ENCODE measurements at places on chromosomes 11 and 22.

DNA sequence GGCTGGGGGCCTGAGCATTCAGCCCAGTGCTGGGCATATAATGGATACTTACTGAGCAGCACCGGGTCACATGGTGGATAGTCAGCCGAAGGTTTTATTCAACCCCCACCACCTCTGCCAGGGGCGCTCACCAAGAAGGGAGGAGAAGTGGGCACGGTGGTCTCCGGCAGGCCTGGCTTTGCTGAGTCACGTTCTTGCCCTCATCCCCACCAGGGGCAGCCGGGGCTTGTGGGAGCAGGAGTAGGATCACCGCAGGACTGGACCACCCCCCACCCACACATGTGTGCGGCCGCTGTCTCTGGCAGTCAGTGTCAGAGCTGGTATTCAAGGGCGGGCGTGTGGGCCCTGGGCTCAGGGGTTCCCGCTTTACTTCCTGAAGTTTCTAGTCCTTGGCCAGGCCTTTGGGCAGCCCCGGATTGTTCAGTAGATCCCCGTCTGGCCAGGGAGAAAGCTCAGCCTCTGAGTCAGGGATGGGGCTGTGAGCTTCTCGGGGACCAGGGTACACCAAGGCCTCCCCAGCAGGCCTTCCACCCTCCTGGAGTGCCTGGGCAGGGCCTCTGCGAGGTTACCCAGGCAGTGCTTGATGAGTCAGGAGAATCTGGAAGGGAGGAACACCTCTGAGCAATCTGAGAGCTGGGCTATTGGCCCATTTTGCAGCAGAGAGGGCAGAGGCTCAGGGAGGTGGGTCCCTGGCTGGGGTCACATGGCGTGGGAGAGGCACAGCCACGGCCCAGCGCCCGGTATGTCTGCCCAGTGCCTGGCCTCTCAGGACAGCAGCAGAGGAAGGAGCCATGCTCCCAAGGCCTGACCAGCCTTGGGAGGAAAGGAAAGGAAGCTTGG, 60.6 kb downstream of the RTL6 start:
- no peak for DNase-seq

- no peak for DNase-seq
Measured at GRCh38 chr22:29636751-29637150, 33.3 kb downstream of the NF2 start.

- no peak for DNase-seq
Measured at GRCh38 chr11:32883421-32883820, 9.2 kb upstream of the QSER1 start.

DNA sequence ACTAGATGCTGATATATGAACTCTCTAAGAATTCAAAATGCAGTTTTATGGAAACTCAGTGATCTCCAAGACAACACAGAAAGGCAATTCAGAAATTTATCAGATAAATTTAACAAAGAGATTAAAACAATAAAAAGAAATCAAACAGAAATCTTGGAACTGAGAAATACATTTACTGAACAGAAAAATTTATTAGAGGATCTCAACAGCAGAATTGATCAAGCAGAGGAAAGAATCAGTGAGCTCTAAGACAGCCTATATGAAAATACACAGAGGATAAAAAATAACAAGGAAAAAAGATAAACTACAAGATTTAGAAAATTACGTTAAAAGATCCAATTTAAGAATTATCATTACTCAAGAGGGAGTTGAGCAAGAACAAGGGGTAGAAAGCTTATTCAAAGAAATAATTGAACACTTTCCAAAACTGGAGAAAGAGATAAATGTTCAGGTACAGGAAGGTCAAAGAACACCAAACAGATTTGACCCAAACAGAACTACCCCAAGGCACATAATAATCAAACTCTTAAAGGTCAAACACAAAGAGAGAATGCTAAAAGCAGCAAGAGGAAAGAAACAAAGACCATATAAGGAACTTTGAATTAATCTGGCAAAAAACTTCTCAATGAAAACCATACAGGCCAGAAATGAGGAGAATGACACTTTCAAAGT, 103.1 kb downstream of the APIP start:
- no peak for DNase-seq

DNA sequence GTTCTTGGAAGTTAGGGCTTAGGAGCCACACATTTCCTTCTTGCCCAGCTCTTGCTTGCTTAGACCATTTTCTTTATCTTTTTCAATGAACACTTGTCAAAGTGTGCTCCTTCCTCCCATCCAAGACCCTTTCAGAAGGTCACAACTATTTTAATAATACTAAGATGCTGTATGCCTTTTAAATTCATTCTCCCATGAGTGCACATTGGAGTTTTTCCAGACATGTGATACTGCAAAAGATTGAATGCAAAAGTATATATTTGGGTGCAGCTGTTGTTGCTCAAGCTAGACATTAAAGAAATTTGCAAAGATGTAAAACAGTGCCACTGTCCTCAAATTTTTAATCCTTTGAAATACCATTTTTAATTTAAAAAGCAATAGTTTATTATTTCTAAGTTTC, 69.3 kb upstream of the TNRC6B start:
- DNase-seq: no peak

DNA sequence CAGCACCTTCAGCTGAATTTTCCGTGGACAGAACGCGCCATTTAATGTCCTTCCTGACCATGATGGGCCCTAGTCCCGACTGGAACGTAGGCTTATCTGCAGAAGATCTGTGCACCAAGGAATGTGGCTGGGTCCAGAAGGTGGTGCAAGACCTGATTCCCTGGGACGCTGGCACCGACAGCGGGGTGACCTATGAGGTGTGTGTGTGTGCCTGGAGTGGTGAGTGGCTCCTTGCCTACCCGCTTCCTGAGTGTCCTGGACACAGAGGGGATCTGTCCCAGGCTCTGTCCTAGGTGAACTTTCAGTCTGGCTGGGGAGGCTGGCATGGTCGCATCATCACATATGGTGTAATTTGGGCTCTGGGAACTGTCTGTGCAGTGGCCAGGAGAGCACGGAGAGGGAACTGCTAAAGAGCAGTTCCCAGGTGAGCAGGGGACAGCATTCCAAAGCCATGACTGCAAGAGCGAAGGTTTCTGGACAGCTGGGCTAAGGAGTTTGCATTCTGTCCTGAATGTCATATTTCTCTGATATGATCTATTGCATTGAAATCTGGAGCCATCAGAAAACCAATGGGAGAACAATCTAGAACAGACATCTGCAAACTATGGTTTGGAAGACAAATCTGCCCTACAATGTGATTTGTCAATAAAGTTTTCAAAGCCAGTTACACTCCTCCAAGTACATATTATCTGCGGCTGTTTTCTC, 104.3 kb downstream of the RRAS2 start:
- DNase-seq: no peak

DNA sequence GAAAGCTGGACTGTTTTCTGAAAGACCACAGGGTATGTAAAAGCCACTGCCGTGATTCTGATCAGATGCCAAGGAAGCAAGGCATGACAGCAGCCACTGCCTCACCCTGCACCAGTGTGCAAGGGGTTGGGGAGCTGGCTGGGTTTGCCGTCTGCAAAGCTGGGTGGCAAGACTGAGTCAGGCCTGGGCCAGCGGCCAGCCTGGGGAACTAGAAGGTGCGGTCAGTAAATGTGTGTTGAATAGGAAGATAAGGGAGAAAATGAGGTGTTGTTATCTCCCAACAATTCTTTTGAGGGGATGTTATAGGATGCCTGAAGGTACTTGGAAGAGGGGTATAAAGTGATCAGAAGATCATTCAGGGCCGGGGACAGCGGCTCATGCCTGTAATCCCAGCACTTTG, 8.0 kb downstream of the VSTM5 start:
- DNase-seq: no peak

DNA sequence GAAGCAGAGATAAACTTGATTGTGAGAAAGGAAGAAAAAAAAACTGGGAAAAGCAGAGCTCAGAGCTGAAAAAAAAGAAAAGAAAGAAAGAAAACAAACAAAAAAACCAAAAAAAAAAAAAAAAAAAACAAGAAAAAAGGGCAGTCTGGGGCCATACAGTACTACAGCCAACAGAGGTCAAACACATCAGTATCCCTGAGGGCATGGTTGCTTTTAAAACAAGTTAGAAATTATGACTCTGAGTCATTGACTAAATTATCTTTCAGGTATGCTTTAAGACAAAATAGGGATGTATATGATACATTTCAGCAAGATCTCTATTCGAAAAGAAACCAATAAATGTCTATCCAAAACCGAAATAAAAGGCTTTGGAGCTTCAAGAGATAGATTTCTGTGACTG, 37.1 kb upstream of the TLCD5 start:
- no peak for DNase-seq

DNA sequence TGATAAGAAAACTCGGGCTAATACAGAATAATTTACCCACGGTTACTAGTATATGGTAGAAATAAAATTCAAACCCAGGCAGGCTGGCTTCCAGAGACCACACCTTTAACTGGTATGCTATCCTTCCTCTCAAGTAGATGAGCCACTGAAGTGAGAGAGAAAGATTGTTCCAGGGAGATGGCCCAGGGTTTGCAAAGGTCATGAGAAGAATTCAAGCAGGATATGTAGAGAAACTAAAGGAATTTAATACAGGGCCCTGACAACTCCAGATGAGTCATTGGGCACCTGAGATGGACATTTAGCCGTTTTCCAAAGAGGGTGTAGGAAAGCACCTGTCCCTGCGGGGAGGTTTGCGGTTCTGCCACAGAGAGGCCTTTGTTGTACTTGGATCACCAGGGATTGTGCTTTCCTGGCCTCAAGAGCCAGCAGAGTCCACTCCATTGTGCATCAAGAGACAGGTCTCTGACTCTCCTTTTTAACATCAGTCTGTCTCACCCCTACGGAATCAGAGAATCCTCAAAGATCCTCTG, 152.7 kb upstream of the BLID start:
- DNase-seq: no peak

- no peak for DNase-seq
Measured at GRCh38 chr11:8674859-8675258, 7.6 kb downstream of the TRIM66 start.

DNA sequence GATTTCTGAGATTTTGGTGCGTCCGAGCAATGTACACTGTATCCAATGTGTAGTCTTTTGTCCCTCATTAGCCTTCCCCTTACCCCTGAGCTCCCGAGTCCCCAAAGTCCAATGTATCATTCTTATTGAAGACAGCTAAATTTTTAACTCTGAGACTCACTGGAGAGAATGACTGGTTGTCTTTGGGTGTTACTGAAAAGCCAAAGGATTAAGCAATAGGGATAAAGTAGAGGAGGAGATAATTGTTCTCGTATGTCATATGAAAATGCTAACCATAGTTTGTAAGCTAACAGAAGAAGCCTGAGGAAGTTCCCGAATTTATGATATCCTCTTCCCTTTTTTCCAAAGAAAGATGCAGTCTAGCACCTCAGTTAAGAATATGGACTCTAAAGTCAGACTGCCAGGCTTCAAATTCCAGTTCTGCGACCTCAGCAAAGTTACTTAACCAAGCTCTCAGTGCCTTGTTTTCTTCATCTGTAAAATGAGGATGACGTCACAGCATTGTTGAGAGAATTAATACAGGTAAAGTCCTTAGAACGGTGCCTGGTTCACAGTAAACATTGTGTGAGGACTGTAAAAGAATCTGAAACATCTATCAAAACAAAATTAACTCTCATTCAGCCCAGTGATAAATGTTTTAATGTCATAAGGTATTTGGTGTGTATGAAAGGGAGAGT, 1.6 kb upstream of the MSANTD2 start:
- DNase-seq: no peak

- DNase-seq: no peak
Measured at GRCh38 chr11:25159341-25159740, 662.5 kb downstream of the LUZP2 start.

- no peak for DNase-seq
Measured at GRCh38 chr22:29606320-29606719, 2.9 kb downstream of the NF2 start.

DNA sequence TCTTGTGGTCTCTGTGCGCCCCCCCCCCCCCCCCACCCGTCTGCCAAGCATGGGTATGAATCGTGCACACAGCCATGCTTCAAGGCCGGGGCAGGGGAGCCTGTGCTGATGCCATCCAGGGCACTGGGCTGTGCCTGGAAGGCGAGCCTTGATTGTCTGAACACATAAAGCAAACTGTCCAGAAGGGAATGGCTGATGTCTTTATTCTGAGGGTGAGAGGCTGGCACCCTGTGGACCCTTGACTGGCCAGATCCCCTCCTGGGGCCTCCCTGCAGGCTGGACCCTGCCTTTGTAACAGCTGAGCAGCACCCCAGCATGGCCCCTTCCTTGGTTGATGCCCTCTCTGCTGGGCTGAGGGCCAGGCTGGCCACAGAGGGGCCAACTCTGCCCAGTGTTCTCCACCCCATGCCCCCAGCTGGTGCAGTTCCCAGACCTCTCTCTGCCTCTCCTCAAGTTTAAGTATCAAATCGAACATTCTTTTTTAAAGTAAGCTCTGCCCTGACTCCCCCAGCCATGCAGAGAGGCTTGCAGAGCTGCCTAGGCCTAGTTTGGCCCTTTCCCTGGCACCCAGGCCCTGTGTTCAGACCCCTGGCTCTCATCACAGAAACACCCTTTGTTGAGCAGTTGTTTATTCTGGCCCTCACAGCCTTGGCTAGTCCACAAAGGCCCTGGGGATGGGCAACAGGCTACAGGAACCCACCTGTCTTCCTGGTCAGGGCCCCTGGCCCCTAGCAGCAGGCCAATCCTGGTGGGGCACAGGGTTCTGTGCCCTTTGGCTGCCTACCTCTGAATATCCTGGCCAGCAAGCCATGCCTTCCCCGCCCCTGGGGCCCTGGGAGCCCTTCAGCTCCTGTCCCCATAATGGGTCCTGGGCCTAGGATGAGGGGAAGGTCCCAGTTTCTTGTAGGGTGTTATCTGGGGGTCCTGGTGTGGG, 3.9 kb upstream of the RANBP1 start:
- no peak for DNase-seq

DNA sequence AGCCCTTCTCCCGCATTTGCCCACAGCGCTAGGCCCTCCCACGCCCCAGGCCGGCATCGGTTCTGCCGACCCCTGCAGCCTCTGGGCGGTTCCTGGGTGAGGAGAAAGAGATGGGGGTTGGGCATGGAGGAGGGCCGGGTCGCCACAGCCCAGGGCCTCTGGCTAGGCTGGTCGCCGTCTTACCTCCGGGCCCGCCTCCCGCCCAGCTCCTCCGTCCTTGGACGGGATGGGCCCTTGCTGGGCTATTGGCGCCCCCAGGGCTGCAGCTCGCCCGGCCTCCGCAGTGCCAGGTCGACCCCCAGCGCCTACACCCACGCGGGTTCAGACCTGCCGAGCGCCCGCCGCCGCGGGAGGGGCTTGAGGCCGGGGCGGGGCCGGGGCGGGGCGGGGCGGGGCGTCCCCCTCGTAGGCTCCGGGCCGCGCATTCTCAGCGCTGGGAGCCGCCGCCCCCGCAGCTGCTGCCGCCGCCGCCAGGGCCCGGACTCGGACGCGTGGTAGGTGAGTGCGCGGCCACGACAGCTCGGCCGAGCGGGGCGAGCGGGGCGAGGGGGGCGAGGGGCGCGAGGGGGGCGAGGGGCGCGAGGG, at the start of gene CD151:
CD151 (plus strand) TSS at position 424 of the 585 bp plus-strand sequence. CDS start 3,118 bp downstream, outside the sequence.
- DNase-seq: no peak

Data from HuH-7.5 (cell line).